ENCODE measurements at places on chromosomes 3 and 15.

DNA sequence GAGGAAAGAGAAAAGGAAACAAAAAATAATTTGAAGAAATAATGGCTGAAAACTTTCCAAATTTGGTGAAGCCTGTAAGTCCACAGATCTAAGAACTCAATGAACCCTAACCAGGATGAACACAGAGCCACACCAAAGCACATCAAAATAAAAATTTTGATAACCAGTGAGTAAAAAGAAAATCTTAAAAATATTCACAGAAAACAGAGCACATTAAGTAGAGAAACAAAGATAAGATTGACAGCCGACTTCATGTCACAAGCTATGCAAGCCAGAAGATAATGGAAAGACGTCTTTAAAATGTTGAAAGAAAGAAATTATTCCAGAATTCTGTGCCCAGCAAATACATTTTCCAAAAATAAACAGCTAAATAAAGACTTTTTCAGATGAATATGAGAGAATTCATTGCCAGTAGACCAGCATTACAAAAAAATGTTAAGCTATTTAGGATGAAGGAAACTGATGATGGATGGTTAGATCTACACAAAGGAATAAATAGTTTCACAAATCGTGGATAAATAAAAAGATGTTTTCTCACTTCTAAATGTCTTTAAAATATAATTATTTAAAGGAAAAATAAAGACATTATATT is 140.2 kb upstream of the SKOR1 start:
- no peak for DNase-seq

- DNase-seq: no peak
These were observed 468.5 kb upstream of the KCNMB2 start for GRCh38 chr3:178067721-178068120.

DNA sequence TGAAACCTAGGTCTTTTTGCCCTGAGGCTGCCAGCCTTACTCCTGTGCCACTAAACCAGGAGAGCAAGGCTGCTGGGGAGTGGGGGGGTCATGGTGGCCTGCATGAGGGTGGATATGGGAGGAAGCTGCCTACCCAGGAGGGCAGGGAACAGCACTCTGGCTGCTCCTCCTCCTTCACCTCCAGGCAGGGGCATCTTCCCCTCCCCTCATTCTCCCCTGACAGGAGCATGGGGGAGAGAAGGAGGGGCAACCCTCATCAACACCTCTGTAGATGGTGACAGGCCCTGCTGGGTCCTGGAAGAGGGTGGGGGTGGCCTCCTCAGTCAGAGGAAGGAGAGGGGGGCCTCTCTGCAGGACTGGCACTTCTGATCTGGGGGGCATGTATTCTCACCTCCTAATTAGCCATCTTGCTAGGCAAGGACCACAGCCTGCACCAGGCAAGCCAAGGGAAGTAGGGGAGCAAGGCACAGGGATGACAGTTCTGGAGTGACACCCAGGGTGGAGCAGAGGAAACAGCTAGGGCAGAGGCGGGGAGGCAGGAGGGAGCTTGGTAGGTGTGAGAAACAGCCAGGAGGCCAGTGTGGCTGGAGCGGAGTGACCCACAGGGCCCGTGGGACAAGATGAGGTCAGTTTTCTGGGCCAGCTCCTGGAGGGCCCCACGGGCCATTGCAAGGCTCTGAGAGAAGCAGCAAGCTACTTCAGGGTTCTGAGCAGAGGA is 4.9 kb downstream of the CCDC33 start:
- DNase-seq: no peak

- DNase-seq: no peak
These were observed 10.2 kb upstream of the CPOX start for GRCh38 chr3:98603580-98603979.

DNA sequence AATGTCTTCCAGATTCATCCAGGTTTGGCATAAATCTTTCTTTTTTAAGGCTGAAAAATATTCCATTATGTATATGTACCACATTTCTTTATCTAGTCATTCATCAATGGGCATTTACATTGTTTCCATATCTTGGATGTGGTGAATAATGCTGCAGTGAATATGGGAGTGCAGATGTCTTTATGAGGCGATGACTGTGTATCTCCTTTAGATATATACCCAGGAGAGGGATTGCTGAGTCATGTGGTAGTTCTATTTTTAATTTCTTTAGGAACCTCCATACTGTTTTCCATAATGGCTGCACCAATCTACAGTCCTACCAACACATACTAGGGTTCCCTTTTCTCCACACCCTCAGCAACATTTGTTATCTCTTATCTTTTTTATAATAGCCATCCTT is 96.3 kb downstream of the LRRC28 start:
- DNase-seq: no peak

DNA sequence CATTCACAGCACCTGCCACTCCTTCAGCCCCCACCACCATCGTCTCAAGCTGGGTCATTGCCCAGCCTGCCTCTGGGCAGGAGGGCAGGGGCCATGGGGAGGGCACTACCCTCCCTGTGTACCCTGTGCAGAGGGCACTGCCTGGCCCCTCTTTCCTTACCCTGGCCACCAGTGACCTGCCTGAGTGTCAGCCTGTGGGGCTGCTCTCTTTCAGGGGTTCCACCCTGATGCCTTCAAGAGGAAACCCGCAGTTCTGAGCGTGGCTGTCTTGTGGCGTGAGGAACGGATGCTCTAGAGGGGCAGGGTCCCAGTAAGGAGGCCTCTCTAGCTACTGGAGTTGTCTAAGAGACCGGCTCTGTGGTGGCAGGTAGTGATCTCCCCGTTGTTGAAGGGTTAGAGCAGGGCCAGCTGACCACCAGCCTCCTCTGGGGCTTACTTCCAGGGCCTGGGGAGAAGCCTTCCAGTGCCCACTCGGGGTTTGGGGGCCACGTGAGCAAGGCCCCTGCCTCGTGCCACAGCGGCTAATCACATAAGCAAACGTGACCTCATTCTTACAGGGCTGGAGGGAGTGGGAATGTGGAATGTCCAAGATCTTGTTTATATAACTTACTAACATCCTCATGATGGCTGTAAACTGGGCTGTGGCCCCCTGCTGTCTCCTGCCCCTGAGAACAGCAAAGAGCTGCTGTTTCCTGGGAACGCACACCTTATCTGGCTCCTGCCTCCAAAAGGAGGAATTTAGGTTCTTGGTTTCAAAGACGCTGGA is 31.4 kb upstream of the SEC13 start:
- no peak for DNase-seq

- DNase-seq: no peak
These were observed 59.5 kb downstream of the PIK3CB start for GRCh38 chr3:138775254-138775595.

DNA sequence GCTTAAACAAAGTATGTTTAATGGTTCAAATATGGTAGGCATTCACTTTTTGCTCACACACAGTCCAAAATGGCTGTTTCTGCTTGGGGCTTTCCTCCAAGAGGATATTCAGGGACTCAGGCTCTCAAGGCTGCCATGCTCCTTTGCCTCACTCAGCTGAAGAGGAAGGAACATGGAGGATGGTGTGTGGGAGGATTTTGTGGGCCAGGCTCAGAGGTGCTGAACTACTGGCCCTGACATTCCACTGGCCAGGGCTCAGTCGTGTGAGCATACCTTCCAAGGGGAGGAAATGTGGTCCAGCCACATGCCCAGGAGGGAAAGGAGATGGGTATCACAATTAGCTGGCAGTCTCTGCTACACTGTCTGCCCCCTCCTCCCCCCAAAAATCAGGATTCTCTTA is 8.7 kb downstream of the PXYLP1 start:
- DNase-seq: no peak

DNA sequence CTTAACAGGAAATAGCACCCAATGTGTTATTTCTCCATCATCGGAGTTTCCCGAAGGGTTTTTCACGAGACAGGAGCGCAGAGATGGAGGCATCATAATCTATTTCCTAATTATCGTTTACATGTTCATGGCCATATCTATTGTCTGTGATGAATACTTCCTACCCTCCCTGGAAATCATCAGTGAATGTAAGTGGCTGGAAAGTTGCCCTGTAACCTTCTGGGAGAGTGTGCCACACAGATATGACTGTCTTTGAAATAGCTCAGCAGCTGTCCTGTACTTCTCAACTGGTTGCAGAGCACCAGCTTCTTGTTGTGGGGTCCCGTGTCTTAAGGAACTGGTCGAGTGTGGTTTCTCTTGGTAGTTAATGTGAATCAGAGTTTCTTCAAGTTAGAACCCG is 1.1 kb downstream of the SLC24A5 start:
- no peak for DNase-seq

DNA sequence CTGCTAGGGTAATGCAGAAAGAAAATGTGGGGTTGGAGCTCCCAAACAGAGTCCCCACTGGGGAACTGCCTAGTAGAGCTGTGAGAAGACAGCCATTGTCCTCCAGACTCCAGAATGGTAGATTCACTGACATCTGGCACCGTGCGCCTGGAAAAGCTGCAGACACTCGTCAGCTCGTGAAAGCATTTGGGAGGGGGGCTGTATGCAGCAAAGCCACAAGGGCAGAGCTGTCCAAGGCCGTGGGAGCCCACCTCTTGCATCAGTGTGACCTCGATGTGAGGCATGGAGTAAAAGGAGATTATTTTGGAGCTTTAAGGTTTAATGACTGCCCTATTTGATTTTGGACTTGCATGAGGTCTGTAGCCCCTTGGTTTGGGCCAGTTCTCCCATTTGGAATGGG is 242.9 kb downstream of the VGLL3 start:
- no peak for DNase-seq

DNA sequence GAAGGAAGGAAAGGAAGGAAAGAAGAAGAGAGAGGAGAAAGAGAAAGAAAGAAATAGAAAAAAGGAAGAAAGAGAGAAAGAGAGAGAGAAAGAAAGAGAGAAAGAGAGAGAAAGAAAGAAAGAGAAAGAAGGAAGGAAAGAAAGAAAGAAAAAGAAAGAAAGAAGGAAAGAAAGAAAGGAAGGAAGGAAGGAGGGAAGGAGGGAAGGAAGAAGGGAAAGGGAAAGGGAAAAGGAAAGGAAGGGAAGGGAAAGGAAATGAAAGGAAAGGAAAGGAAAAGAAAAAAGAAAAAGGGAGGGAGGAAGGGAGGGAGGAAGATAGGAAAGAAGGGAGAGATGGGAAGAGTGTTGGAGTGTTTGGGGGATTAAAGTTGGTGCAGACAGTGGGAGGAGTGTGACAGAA is 450.1 kb downstream of the GBE1 start:
- no peak for DNase-seq

- no peak for DNase-seq
These were observed 376.5 kb upstream of the KCNMB2 start for GRCh38 chr3:178159691-178160220.

GRCh38 chr3:27591312-27592210 is 107.4 kb upstream of the SLC4A7 start:
- no peak for DNase-seq

- no peak for DNase-seq
These were observed 479.0 kb downstream of the GABRG3 start for GRCh38 chr15:27449941-27450340.

DNA sequence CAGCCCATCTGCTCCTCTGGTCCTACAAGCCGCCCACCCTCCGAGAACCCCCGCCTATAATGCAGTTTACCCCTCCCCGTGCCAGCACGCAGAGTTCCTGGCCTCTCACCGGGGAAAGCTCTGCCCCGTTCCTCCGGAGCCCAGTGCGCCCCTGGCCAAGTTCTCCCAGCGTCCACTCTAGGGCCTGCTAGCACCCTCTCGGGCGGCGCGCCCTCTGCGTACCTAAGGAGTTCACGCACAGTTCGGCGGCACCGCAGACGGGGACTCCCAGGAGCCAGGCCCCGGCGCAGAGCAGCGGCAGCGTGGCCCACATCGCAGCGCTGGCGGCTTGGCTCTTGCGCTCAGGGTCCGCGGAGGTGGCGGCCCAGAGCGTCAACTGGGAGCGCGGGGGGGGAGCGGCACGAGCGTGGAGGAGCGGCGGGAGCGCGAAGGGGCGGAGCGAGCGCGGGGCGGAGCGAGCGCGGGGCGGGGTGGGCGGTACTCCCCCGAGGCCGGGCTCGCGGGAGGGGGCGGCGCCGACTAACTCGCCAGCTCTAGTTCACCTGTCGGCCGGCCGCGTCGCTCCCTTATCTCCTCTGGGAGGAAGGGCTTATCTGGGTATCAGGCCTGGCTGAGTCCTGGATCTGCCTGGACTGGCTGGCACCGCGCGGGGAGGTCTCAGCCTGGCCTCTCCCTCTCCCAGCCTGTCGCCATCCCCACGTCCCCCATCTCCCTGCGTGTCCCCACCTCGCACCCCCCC is at the start of gene CTSH:
Gene CTSH (minus strand): TSS at position 378 of the 739 bp plus-strand sequence. CDS start 65 bp downstream, at position 313.
- DNase-seq: peak; percentile 61

- DNase-seq: no peak
These were observed 60.9 kb downstream of the UMPS start for GRCh38 chr3:124791142-124791541.

- no peak for DNase-seq
These were observed 41.9 kb downstream of the TIPARP start for GRCh38 chr3:156716105-156716862.

GRCh38 chr15:77831986-77832385 is 199.3 kb upstream of the LINGO1 start:
- DNase-seq: no peak

- DNase-seq: no peak
These were observed 131.3 kb upstream of the SNRPN start for GRCh38 chr15:24823473-24823872.

GRCh38 chr15:67062369-67062985 is 2.9 kb upstream of the SMAD3 start:
- DNase-seq: no peak

DNA sequence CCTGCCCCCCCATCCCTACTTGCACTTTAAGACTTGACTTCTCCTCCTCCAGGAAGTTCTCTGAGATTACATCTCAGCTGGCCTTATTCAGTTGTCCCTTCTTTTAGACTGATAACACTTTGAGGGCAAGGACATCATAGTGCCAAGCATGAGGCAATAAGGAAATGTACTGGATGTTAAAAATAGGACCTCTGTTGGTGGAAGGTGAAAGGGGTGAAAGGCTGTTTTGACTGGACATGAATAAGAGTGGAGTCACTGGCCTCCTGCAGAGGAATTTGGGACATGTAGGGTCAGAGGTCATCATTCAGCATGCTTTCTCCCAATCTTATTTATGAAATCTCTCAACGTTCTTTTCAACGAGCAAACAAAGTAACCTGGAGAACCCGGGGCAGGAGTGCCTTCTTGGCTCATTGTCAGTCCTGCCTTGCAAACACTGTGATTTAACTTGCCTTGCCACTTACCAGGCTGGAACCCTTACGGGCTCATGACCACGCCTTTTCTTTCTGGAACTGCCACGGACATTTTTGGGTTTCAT is 38.6 kb downstream of the TRIM71 start:
- DNase-seq: no peak

GRCh38 chr3:47003056-47003410 is 23.6 kb downstream of the NBEAL2 start:
- DNase-seq: no peak

GRCh38 chr15:92161039-92161670 is 232.5 kb upstream of the ST8SIA2 start:
- DNase-seq: no peak

GRCh38 chr3:53921296-53921695 is 29.6 kb upstream of the SELENOK start:
- no peak for DNase-seq

- no peak for DNase-seq
These were observed 88.0 kb downstream of the DHX36 start for GRCh38 chr3:154236331-154236730.

DNA sequence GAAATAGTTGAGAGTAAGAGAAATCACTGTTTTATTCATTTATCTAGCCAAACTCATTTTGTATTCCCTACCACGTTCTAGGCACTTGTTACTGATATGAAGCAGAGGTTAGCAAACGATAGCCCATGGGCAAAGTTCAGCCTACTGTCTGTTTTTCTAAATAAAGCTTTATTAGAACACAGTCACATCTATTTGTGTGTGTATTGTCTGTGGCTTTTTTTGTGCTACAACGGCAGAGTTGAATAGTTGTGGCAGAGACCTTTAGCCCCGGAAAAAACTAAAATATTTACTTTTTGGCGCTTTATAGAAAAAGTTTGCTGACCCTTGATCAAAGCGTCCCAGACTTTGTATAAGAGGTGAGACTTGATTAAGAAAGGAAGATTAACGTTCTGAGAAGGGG is 289.1 kb upstream of the CFAP20DC start:
- DNase-seq: no peak

All from stimulated activated CD4-positive, alpha-beta T cell treated with anti-CD3 and anti-CD28 coated beads, Interleukin-12 subunit alpha, Interleukin-12 subunit beta, amount 100 ng/mL, for 24 hours (primary cell).